ENCODE measurements at places on chromosomes 12 and 14.

DNA sequence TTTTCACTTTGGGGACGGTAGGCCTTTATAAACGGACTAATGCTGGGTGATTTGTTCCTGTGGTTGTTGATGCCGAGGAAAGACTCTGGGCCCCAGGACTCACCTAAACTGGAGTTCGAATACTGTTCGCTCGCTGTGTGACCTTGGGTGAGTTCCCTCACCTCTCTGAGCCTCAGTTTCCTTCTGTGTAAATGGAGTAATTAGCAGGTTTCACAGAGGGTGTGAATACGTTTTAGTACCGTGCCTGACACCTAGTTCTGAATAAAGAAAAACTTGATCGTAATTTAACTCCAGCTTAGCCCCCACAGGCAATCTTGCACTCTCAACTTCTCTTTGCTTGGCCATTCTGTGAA, 505 bp downstream of the UBE3B start:
- no peak for DNase-seq

DNA sequence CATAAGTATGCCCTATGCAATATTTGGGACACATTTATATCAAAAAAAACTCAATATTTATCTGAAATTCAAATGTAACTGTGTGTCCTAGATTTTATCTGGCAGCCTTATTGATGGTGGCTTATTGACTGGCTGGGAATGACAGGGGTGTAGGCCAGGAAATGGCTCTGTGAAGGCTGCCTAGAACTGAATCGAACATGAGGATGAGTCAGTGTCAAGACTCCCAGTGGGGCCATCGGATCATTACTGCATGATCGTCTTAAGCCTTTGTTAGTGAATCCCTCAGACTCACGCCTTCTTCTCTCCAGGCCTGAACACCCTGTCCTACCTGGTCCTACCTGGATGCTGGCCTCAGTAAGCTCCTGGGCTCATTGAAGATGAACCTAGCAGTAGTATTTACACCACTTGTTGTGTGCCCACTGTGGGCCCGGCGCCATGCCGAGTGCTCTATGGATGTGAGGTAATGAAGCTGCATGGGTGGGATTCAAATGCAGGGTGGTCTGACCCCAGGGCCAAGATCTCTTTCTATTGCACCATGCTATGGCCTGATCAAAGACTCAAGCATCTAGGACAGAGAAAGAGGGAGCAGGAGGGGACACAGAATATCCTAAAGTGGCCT, 21.0 kb upstream of the FAIM2 start:
- no peak for DNase-seq

GRCh38 chr12:94041850-94042249, 106.5 kb upstream of the PLXNC1 start:
- DNase-seq, result no peak

DNA sequence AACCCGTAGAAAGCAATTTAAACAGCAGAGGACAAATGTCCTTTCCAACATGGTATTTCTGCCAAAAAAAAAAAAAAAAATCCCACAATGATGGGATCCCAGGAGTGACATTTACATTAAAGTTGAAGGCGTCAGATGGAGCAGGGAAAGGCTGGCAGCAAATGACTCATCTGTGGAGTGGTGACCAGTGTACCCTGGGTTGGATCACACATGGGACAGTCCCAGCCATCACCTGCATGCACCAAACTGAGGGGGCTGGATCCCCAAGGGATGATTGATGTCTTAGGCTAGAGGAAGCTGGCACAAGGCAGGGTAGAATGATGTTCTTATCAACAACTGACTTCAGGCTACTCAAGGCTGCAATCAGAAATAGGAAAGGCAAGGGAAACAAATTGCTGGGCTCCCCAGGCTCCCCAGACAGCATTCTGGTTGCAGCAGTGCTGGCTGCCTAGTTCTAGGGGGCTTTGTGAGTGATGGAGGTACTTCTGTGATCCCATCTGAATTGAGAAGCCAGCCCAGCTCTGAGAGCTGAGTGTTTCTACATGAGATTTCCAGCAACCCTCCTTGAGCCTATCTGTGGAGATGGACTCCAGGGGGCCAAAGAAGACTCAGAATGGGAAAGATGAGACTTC, 117.9 kb downstream of the DPF3 start:
- no peak for DNase-seq

DNA sequence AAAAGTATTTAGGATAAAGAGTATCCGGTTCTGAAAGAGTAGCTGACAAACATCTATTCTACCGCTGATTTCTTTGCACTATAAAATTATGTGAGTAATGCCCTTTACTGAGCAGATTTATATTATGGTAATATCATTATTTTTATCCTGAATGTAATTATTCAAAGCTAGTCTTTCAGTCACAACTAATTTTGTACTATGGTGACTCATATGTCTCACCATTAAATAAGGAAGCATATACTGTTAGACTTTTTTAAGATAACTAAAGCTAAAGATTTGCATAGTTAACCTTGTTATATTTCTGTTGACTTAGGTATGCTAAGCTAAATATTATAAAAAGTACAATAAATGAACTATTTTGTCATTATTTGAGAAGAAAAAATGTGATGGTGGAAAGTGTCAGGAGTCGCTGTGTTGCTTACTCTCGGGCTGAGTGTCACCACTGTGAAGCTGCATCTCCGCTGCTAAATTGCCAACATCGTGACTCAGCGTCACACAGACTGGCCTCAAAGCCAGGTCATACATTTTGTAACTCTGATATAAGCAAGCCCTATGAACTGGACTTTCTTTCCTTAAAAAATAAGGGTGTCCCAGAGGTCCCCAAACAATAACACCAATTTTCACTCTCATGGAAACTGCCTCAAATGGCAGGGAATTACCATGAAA, 69.1 kb upstream of the SSTR1 start:
- no peak for DNase-seq

DNA sequence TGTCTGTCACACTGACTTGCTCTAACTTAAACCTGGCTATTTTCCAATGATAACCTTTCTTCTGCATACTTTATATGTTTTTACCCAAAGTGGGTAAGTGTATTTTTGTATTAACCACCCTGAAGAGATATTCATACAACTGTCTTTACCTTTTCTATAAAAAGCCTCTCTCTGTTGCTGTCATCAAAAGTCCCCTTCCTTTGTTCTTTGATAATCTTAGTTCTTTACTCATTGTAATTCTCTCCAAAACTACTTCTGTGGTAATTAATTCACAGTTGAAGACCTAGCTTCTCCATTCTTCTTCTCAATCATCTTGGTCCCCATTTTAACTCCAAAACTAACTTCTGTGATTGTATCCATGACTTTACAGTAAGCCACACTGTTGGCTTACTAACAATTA, 479.7 kb upstream of the MGAT4C start:
- no peak for DNase-seq

GRCh38 chr14:62301080-62301479, 538.9 kb downstream of the SNAPC1 start:
- no peak for DNase-seq

DNA sequence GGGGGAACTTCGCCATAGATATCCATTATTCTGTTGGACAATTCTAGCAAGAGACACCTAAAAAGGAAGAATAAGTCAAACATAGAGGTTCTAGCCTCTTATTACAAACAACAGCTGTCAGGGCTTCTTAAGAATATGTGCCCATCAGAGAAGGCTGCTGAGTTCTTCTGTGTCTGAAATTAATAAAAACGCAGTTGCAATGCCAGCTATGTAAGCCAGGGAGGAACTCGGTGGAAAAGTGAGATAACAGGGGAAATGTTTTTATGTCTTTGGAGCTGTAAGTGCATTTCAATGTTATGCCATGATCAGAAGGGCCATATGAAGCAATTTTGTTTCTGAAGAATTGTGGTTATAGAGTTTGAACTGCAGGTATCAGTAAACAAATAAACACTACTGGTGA, 95.0 kb downstream of the SYT1 start:
- DNase-seq, result peak; percentile 7

GRCh38 chr14:105207460-105207901, 26.4 kb upstream of the NUDT14 start:
- DNase-seq, result peak; percentile 41

- no peak for DNase-seq
Measured at GRCh38 chr12:44029194-44029593, 193.3 kb downstream of the TMEM117 start.

DNA sequence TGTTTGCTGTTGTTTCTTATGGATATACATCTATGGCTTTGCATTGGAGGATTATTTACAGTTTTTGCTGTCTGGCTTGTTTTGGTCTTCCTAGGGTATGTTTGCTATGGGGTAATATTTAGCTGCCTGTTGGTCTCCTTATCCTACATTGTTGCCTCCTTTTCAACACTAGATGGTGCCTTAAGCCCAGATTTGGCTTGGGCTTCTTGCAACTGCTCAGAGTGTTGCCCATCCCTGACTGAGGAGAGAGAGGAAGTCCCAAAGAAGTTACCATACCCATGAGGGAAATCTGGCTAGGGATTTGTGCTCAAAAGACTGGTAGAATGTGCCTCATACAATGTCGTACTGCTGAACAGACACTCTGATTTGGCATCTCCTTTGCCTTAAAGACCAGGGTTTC, 94.6 kb upstream of the MUCL1 start:
- DNase-seq, result peak; percentile 12

DNA sequence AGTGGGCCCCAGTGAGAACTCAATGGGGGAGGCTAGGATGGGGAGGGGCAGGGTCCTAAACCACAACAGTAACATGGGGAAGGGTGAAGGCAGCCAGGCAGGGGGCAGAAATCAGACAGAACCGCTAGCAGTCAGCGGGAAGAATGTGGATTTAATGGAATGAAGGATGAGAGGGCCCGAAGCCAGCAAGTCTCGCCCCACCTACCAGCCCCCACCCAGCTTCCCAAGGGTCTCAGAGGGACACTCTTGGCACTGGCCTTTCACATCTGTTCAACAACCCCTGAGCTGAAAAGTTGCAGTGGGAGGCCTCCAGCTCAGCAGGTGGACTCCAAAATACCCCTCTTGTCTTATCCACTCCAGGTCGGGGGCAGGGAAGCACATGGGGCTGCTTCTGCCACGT, 6.5 kb upstream of the SLC6A12 start:
- DNase-seq, result no peak

DNA sequence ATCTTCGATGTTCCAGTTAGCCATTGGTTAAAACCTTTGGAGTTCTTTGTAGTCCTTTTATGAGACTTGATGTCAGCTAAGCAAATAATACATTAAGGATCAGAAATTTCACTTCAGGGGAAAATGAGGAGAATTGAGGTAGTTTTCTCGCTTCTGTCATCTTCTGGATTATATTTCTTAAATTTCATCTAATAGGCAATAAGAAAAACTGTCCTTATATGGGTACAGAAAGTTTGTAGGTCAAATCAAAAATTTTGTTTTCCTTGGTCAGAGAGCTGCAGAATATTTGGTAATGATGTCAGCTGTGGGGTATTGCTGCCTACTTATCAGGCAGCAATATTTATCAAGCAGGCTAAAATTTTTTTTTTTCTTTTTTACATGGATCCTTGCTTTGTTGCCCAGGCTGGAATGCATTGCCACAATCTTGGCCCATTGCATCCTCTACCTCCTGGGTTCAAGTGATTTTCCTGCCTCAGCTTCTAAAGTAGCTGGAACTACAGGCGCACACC, 37.1 kb downstream of the RIMKLB start:
- DNase-seq, result peak; percentile 31

DNA sequence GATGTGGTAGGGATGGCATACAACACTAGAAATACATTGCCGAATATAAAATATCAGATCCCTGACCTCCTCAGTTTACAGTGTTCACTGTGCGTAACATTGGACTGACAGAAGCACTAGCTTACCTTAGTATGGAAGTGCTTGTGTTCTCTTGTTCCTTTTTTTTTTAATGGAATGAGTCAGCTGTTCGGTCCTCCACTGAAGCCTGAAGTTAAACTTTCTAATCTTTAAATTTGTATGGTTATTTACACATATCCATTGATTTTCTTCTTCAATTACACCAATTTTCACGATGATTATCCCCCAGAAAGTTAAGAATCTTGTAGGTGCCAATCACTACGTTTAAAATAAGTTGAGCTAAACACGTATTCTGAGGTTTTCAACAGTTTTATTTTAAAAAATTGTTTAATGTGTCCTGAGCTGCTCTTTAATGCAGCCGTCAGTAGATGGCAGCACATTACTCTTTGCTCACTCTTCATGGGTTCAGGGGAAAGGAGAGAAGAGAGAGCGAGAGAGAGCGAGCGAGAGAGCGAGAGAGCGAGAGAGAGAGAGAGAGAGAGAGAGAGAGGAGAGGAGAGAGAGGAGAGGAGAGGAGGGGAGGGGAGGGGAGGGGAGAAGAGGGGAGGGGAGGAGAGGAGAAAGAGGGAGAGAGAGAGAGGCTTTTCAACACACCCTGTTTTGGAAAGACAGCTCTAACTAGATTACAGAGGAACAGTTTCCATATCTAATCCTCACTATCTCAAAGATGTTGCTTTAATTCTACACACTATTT, 134.7 kb upstream of the SCAF11 start:
- peak; percentile 77 for DNase-seq

DNA sequence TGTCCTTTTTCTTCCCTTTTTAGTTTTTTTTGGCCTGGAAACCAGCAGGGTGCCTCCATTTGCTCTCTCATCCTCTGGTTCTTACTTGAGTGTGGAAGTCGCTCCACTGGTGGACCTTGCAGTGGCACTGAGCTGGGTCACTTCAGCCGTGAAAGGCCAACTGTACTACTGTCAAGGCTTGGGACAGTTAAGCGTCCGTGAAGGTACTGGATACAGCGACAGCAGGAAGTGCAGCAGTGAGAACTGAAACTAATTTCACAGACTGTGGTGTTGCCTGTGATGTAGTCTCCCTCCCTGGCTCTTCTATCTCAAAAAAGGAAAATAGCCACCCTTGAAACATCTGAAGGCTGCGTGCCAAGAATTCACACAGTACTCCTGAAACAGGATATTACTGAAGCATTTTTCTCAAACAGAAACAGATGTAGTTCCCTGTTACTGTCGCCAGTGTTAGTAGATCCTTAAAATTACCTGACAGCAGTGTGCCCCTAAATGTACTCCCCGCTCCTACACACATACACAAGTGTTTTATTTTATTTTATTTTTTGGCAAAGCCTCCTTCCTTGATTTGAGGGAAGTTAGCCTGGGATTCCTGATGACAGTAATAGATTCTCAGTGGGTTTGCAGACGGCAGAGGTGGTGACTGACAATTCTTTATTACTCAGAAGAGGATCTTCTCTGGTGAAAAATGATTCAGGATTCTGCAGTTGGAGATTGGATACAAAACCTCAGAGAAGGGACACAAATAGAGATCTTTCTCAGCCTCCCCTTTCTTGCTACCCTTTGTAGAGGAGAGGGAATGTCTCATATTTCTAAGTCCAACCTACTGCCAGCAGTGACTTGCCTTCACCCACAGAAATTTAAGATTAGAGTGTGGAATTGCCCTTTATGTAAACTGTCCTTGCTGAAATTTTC, 4.4 kb downstream of the SUSD6 start:
- peak; percentile 56 for DNase-seq

Data from AG20443 (cell line).